HAP-1 (cell line): ENCODE measurements at places on chromosomes 4 and X.

DNA sequence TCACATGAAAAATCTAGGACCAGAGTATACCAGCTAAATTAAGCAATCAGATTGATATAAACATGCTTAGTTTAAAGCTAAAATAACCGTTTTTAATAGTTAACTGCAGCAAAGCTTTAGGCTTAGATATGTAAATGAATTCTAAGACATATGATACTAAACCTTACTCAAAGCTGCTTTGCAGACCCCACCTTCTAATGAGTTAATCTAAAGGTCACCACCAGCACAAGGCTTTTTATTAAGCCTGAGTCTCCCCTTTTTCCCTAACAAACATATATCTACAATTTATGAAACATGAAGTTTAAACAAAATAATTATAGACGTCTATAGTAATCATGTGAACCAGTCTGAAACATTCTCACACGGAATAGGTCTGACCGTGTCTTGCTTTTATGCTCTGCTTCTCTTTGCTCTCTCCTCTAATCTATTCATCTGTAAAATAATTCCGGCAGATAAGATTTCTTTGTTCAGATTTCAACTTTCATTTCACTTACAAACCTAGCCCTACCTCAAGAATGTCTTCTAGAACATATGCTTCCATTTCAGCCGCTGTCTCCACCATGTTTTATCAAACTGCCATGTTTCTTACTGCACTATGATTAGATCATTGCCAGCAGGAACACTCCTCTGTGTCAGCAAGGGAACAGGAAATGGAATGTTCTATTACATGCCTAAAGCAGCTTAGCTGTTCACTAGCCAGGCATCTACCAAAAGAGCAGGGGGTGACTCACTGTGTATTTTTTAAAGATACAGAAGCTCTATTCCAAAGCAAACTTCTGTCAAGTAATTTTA, 35.9 kb downstream of the ANKRD17 start:
- peak; percentile 90 for DNase-seq

GRCh38 chr4:80788798-80789197, 241.7 kb upstream of the BMP3 start:
- no peak for DNase-seq

DNA sequence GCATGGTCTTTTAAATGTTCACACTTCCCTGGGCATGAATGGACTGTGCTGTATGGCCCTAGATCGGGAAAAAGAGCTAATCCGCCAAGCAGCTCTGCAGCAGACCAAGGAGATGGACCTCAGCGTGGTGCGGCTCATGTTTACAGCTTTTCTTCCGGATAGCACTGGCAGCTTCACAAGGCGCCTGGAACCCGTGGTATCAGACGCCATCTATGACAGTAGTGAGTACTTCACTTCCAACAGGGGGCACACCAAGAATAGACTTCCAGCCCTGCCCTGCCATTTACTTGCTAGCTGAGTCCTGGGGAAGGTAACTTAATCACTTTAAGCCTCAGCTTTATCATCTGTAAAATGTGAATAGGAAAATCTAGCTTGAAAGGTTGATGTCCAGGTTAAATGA, 77.7 kb downstream of the NFKB1 start:
- DNase-seq: no peak

DNA sequence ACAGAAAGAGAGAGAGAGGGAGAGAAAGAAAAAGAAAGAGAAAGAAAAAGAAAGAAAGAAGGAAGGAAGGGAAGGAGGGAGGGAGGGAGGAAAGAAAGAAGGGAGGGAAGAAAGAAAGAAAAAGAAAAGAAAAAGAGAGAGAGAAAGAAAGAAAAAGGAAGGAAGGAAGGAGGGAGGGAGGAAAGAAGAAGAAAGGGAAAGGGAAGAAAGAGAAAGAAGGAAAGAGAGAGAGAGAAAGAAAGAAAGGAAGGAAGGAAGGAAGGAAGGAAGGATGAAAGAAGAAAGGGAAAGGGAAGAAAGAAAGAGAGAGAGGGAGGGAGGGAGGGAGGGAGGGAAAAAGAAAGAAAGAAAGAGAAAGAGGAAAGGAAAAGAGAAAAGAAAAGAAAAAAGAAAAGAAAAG, 10.8 kb downstream of the OPHN1 start:
- DNase-seq: no peak

GRCh38 chr4:52164116-52164515, 113.0 kb downstream of the SPATA18 start:
- DNase-seq: no peak

GRCh38 chr4:158068068-158068467, 104.8 kb downstream of the GASK1B start:
- no peak for DNase-seq

- DNase-seq: no peak
These were observed 231.1 kb upstream of the ANXA3 start for GRCh38 chr4:78320349-78320935.

DNA sequence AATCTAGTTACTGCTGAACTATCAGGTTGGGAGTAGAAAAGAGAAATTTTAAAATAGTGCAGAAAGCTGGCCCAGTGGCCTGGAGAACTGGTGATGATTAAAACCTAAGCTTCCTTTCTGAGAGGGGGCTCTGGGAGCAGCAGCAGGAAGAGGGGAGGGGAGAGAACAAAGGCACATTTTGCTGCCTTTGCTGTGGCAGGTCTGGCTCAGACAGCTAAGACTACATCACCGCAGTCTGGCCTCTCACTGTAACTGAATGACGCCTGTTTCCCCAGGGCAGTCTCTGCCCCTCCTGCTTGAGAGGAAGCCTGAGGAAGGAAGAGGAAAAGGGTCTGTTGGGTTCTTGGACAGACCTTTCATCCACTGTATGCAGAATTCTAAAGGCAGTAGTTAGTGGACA, 148.5 kb downstream of the FRAS1 start:
- DNase-seq: no peak

DNA sequence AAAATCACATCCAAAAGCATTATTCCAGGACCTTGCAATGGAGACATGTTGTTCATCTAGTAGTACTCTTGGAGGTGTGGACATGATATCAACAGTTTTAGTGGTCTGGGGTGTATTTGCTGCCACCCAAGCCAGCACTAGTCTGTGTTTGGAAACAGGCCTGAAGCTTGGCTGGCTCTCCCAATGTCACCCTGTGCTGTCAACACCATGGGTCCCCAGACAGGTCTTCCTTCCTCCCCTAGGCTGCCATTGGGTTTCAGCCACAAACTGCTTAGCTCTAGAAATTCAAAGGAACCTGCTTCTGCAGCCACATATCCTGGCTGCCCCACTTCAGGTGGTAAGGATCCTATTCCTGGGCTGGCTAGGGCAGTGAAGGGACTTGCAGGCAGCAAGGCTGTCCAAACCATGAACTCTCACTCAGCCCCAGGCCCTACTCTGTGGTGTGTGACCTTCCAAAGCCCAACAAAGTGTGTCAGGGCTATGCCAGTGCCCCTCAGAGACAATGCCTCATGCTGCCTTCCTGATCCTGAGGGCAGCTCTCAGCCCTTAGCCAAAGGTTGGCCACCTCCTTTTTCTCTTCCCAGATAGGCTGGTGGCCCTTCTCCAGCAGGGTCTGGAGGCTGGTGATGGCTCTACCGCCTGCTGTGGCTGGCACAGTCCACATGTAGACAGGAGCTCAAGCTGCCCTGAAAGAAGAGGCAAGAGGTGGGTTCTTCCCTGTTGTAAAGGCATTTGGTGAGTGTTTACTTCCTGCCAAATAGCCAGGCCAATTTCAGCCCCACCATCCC, 18.3 kb downstream of the AMER1 start:
- no peak for DNase-seq

- DNase-seq: no peak
These were observed 54.4 kb upstream of the CLNK start for GRCh38 chr4:10738826-10739489.

DNA sequence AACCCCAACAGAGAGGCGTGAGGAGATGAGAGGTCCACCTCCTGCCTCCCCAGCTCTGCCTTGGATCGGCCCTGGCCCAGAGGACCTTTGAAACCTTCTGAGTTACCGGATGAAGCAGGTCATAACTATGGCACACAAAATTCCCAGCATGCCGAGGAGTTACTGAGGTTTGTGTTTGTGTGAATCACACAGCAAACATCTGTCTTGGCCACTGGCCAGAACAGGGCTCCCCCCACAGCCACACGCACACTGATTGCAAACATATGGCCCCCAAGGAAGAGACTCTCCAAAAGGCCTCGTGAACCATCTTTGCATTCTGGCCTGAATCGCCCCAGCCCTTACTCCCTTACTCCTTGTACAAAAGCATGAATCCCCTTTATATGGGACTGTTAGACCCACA, 18.9 kb downstream of the RPS4X start:
- DNase-seq: no peak

DNA sequence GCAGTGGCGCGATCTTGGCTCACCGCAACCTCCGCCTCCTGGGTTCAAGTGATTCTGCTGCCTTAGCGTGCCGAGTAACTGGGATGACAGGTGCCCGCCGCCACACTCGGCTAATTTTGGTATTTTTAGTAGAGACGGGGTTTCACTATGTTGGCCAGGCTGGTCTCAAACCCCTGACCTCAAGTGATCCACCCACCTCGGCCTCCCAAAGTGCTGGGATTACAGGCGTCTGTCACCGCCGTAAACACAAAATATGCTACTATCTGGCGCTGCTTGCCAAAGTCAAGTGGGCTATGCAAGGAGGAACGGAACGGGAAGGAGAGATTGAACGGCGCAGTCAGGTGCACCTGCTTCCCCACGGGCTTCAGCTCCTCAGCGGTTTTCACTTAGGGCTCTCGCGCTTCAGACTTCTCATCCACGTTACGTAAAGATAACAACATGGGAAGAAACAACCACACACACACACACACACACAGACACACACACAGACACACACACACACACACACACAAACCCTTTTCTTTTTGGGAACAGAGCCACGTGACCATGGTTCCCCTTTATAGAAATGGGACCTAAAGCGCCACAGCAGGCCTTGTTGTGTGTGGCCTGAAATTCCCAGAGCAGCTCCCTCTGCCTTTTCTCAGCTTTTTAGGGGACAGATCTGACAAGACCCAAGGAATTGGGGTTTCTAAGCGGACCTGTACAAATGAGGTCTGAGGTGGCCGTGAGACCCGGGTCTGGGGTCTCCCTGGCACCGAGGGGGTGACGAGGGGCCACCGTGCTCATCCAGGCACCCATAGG, 1.5 kb downstream of the P2RY8 start:
- no peak for DNase-seq

DNA sequence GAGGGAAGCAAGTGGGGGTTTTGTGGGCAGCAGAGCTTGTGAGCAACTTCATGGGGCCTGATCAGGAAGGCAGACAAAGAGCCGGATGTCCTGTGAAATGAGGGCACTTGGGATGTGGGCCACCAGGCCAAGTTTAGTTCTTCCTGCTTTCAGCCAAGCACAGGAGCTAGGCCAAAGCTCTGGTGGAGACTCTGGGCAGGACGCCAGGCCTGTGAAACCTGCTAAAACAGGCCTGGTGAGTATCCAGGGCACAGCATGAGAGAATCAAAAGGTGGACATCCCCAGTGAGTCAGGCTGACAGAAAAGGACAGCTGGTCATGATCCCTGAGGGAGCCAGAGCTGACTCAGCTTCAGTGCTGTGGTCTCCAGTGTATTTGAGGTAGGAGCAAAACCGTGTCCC, 95.7 kb downstream of the NPNT start:
- no peak for DNase-seq

GRCh38 chr4:128871948-128872347, 62.4 kb downstream of the JADE1 start:
- DNase-seq: no peak

GRCh38 chrX:131257367-131257766, 31.7 kb downstream of the IGSF1 start:
- DNase-seq: no peak

DNA sequence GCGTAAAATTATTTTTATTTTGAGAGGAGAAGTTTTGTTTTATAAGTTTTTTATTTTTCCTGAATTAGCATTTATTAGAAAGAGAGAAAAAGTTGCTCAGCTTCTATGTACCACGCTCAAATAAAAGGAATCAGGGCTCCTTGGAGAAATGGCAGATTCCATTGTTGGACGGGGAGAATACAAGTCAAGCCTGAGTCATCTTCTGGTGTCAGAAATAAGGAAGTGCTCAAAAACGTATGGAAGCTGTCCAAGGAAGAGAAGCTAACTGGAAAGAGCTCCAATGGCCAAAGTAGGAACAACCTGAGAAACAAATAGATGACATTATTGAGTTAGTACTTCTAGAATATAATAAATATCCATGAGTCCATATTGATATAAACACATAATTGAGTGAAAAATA, 89.3 kb upstream of the NEIL3 start:
- no peak for DNase-seq

GRCh38 chr4:8538703-8539567, 41.3 kb upstream of the GPR78 start:
- no peak for DNase-seq

- no peak for DNase-seq
These were observed 432.1 kb upstream of the TEX13C start for GRCh38 chrX:124887572-124887971.

GRCh38 chr4:37882665-37883296, 8.1 kb upstream of the TBC1D1 start:
- no peak for DNase-seq

DNA sequence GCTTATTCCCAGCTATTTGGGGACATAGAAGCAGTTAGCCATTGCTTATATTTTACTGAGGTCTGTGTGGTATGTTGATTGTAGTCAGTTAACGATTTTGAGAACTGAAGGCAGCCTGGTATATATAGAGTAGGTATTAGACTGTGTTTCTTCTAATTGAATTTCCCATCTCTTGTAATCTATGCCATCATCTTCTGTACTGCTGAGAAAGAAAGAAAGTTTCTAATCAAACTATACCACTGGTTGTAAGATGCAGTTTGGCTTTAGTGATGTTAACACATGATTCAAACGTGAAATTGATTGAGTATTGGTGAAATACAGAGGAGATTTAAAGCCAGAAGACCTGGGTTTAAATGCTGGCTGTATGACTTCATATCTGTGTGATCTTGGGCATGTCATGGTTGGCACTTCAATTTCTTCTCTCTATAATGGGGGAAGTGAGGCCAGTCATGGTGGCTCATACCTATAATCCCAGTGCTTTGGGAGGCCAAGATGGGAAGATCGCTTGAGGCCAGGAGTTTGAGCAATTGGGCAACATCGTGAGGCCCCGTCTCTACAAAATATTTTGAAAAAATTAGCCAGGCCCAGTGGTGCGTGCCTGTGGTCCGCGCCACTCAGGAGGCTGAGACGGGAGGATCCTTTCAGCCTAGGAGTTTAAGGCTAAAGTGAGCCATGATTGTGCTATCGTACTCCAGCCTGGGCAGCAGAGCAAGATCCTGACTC, 11.6 kb downstream of the HTT start:
- no peak for DNase-seq

DNA sequence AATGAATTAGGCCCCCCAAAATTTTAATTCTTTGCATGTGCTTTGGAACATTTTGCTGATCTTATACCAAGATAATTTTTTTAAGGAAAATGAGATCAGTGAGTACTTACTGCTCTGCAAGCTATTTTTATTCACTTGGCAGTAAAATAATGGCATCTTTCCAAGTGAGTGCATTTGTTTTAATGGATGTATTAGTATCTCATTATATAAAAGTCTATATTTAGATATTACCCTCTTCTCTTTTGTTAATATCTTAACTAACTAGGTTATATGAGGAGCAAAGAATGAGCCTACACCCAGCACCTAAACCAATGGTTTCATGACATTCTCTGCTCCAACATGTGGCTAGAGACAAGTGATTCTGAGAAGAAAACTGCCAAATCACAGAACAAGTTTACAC, 21.1 kb upstream of the ARAF start:
- DNase-seq: no peak

- DNase-seq: no peak
These were observed 251.4 kb downstream of the COL25A1 start for GRCh38 chr4:109051054-109051453.

GRCh38 chr4:39682138-39682537, 15.8 kb upstream of the UBE2K start:
- no peak for DNase-seq
